RWPE1 (cell line): ENCODE measurements at places on chromosomes 3 and 15.
A peak's percentile ranks its signal among the peaks of the same experiment; 100 is the strongest.

- DNase-seq, result no peak
Measured at GRCh38 chr3:24400015-24400414, 94.6 kb downstream of the THRB start.

DNA sequence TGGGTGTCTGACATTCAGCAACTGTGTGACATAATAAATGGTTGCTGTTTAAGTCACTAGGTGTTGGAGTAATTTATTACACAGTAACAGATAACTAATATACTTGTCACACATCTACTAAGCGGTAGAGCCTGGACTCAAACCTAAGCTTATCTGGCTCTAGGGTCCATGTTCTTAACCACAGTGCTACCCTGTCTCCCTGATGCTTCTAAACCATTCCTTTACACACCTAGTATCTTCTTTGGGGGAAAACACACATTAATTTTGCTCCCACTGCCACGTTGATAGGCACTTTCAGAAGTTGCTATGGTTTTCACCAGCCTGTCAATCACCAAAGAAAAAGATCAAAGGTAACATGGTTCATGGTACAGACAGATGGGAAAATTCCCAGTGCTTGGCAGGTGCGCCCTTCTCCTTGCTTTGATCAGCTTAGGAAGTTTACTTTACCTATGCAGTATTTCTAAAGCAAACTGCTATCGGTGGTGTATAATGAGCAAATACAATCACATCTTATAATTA, 150.8 kb downstream of the PDZRN3 start:
- no peak for DNase-seq

DNA sequence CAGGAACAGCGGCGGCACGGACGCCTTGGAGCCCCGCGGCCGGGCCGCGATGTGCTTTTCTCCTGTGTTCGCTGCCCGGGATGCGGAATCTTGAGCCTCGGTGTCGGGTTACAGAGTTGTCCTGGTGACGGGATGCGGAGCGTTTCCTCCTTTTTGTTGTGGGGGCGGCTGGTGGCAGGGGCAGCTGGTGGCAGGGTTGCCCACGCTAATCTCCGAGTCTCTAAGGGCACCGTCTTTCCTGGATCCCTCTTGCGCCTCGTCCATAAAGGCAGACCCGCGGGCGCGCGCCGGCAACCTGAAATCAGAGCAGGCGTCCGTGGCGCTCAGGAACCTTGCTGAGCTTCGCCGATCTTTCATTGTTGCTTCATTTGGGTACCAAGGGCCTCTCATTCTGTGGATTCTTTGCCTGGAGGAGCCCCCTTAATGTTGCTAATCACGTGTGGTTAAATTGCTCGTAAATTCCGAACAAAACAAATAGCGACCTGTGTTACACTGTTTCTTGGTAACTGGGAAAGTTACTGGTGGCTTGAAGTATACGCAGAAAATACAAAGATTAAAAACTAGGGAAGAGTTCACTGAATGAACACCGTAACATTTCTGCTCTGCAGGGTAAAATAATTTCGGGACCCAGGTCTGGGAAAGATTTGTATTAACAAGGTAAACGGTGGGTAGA, 844 bp upstream of the PFN2 start:
- peak; percentile 51 for DNase-seq

GRCh38 chr3:159996959-159997358, 8.3 kb downstream of the IL12A start:
- no peak for DNase-seq
